ENCODE measurements at places on chromosomes 6 and 20.
A peak's percentile ranks its signal among the peaks of the same experiment; 100 is the strongest.

- DNase-seq = no peak
These were observed 157.6 kb downstream of the ARHGAP18 start for GRCh38 chr6:129552413-129552812.

DNA sequence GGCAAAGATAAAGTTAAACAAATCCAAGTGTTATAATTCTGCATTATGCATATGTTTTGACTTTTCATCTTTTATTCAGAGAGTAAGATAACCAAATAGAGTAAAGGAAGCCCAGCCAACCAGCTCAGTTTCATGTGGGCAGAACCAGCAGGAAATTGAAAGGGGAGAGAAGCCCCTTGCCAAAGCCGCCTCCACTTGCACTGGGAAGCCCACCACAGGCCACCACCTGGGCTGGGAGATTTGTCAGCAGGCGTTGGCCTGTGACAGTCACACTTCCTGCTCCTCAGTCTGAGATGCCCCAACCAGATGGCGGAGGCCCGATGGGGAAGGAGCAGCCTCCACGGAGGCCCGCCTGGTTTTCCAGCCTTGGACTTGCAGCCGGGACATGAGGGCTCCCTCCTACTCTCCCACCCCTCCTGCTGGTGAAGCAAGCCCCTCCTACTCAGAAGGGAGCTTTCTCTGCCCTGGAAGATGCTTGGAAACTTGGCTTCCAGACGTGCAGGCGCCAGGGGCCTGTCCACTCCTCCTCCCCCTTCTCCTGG lies 166.8 kb upstream of the SULF2 start:
- no peak for DNase-seq

DNA sequence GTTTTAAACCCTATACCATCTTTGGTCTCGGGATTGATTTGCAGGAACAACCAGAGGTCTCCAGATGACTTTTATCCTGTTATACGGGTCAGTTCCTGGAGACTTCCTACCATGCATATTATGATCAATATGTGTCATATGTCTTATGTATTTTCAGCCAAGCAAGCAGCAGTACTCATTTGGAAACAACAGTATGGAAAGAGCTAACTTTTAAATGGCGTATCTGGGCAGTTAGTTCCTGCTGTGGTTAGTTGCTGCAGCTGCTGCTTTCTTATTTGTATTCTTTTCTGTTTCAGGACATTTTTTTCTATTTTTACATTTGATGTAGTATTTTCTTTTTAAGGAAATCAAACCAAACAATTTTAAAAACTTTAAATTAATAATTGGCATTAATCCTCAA lies 207.5 kb downstream of the MANEA start:
- no peak for DNase-seq

DNA sequence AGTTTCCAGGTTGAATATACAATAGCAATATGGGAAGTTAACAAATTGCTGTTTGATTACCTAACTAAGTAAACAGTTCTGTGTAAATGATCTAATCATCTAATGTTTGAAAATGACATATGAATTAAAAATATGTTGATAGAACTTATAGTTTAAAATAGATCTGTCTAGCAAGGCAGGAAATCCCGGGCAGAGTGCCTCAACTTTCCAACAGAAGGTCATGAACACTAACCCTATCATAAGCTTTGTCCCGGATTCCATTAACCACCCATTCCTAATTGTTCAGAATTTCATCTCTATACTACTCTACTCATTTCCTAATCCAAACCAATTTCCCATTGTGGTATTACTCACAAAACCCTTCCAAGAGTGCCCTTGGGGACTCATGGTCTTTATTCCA lies 10.2 kb downstream of the TAAR1 start:
- no peak for DNase-seq

DNA sequence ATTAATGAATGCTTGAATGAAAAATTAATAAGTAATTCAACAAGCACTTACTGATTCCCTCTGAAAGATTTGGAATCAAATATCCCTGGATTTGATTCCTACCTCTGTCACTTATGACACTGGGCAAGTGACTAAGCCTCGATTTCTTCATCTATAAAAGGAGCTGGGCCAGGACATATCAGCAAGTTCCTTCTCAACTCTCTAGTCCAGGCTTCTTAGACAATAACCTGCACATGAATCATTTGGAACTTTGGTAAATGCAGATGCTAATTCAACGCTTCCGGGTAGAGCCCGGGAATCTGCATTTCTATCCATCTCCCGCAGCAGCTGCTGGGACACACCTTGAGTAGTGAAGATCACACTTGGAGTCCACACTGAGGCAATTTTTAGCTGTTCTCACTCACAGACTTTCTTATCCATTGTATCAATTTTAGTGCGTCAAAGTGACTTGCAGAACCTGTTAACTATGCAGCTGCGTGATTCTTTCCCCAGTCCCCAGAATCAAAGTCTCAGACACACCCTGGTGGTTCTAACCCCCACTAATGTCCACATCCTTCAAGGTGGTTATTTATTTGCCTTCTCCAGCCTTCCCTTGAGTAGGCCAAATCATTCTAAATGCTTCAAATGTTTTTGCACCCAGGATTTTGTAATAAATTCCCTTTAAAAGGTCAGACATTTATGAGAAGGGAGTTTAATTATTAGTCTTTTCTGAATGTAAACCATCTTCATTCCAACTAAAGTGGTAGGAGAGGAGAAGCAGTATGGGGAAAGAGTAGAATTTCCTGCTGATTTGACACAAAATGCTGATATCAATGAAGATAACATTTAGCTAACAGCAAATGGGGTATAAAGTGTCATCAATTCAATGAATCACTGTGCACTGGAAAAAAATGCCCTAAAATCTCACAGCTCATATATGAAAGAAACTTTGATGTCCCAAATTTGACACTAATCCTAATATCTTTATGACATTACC lies 26.0 kb upstream of the CCND3 start:
- DNase-seq = peak; percentile 22

GRCh38 chr6:41780551-41781365 lies at the start of gene PRICKLE4:
PRICKLE4 (plus strand) TSS chr6:41780782; CDS start chr6:41783474, 2,692 bp downstream.
- DNase-seq = no peak

GRCh38 chr20:37413023-37413334 lies 67.0 kb downstream of the SRC start:
- no peak for DNase-seq

DNA sequence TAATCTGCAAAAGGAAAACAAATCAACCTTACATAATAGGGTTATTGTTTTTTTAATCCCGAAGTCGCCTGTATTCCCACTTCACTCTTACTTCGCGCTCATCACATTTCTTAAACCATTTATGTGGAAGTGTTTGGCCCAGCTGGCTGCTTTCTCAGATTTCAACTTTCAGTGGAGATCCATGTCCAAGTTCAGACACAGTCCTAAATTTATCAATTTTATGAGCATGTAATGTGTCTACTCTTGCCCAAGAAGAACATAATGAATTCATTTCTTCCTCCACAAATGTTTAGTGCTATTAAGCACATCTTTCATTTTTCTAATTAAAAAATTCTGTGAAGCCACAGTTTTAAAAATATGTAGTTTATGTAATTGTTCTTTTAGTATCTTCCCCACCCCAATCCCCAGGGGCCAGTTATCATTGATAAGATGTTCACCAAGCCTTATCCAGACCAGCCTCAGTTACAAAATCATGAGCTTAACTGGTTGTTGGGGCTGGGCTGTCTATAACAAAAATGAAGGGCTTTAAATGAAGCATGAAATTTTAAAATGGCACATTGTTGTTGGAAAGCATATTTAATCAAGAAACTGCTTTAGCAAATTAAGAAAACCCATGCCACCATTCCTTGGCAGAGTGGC lies 151.7 kb downstream of the UST start:
- DNase-seq = no peak
